ENCODE measurements at places on chromosomes 1 and 21.
A peak's percentile ranks its signal among the peaks of the same experiment; 100 is the strongest.

DNA sequence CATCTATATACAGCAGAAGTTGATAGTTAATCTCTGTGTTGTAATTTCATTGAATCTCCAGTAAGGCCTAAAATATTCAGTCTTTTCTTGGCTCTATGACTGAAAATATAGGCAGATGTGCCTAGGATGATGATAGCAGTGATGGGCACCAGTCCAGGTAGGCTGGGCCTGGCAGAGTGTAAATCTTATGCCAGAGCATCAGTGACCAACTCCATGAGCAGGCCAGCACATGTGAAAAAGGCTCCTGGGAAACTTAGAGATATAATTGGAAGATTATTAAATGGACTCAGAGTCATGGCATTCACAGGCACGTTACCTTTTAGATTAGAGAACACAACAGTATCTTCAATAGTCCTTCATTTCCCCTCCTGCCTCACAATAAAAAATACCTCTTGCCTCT is 20.7 kb upstream of the CYYR1 start:
- no peak for DNase-seq

- DNase-seq: no peak
These were observed 55.6 kb downstream of the GALNT2 start for GRCh38 chr1:230122366-230123279.

GRCh38 chr1:71045463-71046028 is 2.1 kb downstream of the PTGER3 start:
- DNase-seq: no peak

DNA sequence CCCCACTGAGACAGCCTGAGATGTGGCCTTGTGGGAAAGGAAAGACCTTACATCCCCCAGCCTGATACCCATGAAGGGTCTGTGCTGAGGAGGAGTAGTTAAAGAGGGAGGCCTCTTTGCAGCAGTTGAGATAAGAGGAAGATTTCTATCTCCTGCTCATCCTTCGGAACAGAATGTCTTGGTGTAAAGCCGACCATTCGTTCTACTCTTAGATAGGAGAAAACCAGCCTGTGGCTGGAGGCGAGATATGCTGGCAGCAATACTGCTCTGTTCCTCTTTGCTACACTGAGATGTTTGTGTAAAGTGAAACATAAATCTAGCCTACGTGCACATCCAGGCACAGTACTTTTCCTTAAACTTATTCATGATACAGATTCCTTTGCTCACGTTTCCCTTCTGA is 1.5 kb upstream of the CCDC27 start:
- no peak for DNase-seq

DNA sequence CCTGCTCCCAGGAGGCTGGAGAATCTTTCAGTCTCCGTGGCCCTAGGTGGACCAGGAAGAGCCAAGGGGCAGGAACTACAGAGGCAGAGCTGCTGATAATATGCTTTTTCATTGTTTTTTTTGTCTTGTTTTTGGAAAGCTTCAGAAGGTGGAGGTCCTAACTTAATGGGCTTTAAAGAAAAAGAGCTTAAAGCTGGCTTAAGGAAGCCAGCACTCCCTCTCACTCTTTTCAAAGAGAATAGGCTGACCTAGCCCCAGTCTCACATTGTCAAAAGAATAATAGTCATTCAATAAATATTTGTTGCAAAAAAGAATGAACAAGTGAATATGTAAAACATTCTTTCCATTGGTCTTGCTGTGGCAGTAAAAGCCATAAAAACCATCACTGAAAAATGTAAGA is 61.0 kb upstream of the RRP15 start:
- no peak for DNase-seq

DNA sequence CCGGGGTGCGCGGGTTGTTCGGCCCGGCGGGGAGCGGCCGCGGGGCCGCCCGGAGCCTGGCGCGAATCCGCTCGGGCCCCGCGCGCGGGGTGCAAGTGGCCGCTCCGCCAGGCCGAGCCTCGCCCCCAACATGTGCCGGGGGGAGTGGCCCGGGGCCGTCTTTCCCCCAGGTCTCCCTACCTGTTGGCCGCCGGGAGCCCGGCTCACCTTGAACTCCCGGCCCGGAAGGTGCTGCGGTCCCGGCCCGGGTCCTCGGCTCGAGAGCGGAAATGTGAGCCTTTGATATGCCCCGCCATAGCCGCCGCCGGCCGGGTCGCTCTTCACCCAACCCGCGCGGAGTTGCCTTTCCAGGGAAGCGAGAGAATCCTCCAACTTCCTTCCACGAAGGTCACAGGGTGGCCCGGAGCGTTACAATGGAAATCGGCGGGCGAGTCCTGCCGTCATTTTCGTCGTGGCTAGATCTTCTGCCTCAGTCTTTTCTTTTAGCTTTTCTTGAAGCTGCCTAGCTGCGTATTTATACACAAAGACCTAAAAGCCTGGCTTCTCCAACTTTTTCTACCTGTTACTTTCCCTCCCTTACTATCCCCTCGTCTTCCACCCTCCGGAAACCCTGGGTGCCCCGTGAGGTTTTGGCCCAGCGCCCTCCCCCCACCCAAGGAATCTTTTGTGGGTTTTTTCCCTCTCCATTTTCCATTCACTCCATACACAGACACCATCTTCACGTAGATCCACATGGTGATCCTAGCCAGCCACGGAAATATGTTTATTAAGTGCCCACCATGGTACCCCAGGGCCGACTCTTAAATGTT is 867 bp downstream of the PTGFRN start:
- peak; percentile 46 for DNase-seq

DNA sequence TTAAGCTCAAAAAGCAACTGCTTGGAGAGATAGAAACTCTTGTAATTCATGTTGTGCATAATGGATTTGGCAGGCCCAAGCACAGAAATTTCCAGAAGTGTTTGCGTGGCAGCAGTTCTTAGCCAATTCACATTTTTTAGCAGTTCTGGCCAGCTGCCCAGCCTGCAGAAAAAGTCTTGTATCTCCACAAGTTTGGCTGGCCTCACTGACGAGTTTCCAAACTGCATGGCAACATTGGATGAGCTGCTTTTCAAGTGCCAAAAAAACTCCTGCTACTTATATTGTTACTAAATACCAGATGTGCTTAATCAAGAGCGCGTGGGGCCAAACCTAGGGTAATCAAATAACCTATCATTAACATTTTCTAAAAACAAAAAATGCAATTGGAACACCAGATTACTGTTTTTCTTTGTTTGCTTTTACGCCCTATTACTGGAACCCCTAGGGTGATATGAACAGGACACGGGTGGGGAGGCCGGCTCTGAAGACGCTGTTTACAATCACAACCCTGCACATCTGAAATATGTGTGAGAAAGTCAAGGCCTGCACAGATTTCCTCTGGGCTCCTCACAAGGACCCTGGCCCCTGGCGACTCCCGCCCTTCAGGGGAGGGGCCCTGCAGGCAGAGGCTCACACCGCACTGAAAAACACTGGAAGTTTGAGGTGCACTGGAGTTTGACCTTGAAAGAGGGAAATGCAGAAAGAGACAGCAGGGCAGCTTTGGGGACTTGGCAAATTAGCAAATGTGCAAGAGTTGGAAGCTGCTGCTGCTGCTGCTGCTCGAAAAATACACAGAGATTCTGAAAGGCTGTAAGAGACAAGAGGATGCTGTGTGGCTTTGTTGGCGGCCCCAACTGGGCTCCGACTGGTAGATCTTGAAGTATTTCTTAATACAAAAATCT is 55.2 kb upstream of the TARBP1 start:
- no peak for DNase-seq

- DNase-seq: no peak
These were observed 81.1 kb downstream of the LHX4 start for GRCh38 chr1:180311011-180311730.

Measured in activated naive CD4-positive, alpha-beta T cell treated with Interleukin-2 at 50 U/mL for 16 hours (primary cell).